ENCODE measurements at places on chromosomes 7 and 10. TPM values are rescaled to one million over a fixed set of nuclear protein-coding genes. Genes with fewer than 3 reads are reported as not detected.
A peak's percentile ranks its signal among the peaks of the same experiment; 100 is the strongest.

DNA sequence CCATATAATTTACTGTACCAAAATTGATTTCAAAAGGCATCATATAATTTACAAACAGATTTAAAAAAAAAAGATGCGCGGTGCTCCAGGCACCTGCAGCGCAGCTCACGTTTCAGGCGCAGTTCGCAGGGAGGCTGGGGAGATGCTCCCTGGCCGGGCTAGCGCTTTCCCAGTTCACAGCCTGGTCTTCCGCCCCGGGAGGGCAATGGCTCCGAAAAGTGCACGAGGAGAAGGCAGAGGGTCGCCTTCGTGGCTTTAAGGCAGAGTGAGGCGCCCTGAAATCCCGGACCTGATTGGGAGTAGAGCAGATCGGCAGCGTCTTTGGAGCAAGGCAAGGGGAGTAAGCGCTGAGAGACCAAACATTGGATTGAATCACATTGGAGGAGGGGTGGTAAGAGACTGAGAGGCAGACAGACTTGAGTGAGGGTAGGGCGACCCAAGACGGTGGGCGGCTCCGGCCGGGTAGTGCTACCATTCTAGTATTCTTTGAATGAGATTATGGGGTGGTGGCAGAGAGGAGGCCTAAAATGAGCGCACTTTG, 1.5 kb downstream of the NEUROG3 start:
- H3K4me1 ChIP-seq, result peaks cover 25% of the 10 kb centered on the region
- DNase-seq, result no peak
- no peak overlapping the region for H3K4me3 ChIP-seq
- H3K27ac ChIP-seq, result no peak overlapping the region

BAIAP2L1 gene
- total RNA-seq, result 120 TPM

- no peaks in the 10 kb centered on the region for H3K27me3 ChIP-seq
- peak overlapping the region; percentile 25 for H3K27ac ChIP-seq
- no peak for DNase-seq
- H3K4me1 ChIP-seq, result no peaks in the 10 kb centered on the region
- no peak overlapping the region for H3K4me3 ChIP-seq
These were observed 64.5 kb downstream of the DNMBP start for GRCh38 chr10:99945263-99945662.

CRHR2 gene
- total RNA-seq, result not detected

DNA sequence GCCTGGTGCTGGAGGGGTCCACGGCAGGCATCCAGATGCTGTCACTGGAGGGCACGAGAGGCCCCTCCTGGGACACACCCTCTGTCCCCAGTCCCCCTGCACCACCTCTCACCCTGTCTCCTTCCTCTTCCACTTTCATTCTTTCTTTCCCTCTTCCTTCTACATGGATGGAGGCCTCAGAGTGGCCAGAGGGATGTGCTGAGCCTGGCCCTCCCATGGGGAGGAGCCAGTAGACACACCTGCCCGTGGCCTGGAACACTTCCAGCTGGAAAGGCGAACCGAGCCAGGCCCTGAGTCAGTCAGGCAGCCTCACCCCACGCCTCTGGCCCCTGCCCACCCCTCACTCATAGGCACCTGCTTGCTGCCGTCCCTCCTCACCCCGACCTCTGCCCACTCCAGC, 55.9 kb upstream of the MXI1 start:
- H3K4me3 ChIP-seq, result no peak overlapping the region
- no peaks in the 10 kb centered on the region for H3K36me3 ChIP-seq
- H3K4me1 ChIP-seq, result no peaks in the 10 kb centered on the region
- DNase-seq, result no peak
- H3K27ac ChIP-seq, result no peak overlapping the region
- H3K27me3 ChIP-seq, result no peaks in the 10 kb centered on the region

KCNH2 gene
- total RNA-seq, result 1.8 TPM

CD36 gene
- 0.46 TPM for total RNA-seq

DNA sequence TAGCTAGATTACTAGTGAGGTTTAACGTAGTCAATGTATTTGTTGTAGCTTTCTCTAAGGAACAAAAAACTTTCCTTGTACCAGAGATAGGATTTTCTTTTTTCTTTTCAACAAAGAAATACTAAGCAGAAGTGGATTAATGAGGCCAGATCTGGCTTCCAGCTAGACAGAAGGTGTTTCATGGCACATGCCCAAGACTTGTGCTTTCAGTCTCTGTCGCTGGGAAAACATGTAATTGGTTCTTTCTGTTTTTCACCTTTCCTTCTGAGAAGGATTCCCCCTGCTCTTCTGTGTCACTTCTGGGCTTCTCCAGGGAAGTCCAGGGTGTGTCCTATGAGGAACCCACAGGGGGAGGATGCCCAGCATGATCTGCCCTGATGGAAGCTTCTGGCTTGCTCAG, 492.2 kb downstream of the CCSER2 start:
- H3K27ac ChIP-seq, result no peak overlapping the region
- H3K36me3 ChIP-seq, result no peaks in the 10 kb centered on the region
- H3K4me1 ChIP-seq, result no peaks in the 10 kb centered on the region
- no peak for DNase-seq
- no peaks in the 10 kb centered on the region for H3K27me3 ChIP-seq
- H3K4me3 ChIP-seq, result no peak overlapping the region

GRCh38 chr7:129341816-129342806, 92.1 kb upstream of the STRIP2 start:
- H3K27me3 ChIP-seq, result no peaks in the 10 kb centered on the region
- no peak for DNase-seq
- H3K4me3 ChIP-seq, result no peak overlapping the region
- no peaks in the 10 kb centered on the region for H3K4me1 ChIP-seq
- no peak overlapping the region for H3K27ac ChIP-seq
- H3K36me3 ChIP-seq, result no peaks in the 10 kb centered on the region

- no peak overlapping the region for H3K4me3 ChIP-seq
- H3K27me3 ChIP-seq, result no peaks in the 10 kb centered on the region
- no peaks in the 10 kb centered on the region for H3K4me1 ChIP-seq
- no peak for DNase-seq
- H3K36me3 ChIP-seq, result no peaks in the 10 kb centered on the region
These were observed 330.4 kb downstream of the KIF20B start for GRCh38 chr10:90031776-90032175.

GRCh38 chr7:36155811-36156361, 2.8 kb downstream of the EEPD1 start:
- H3K4me1 ChIP-seq, result peaks cover 49% of the 10 kb centered on the region
- 0 out of 2 replicates have a peak, but pooled peaks cover 4% of the 10 kb centered on the region for H3K36me3 ChIP-seq
- DNase-seq, result no peak
- H3K27ac ChIP-seq, result peak overlapping the region; percentile 91
- peak overlapping the region; percentile 78 for H3K4me3 ChIP-seq

GRCh38 chr10:51783941-51784340, 84.5 kb upstream of the CSTF2T start:
- no peaks in the 10 kb centered on the region for H3K36me3 ChIP-seq
- H3K27me3 ChIP-seq, result no peaks in the 10 kb centered on the region
- no peaks in the 10 kb centered on the region for H3K4me1 ChIP-seq
- DNase-seq, result no peak
- H3K27ac ChIP-seq, result no peak overlapping the region

All from Panc1 (cell line).